Ovary (tissue), 10 donors: ENCODE measurements at places on chromosomes 6 and 20. TPM values are rescaled to one million over a fixed set of nuclear protein-coding genes. Genes with fewer than 3 reads are reported as not detected.

Gene TAGAP
- 0.58 TPM for total RNA-seq

Gene MLIP
- 1.2 TPM for total RNA-seq

- no peak for DNase-seq
These were observed 39.7 kb upstream of the ATXN1 start for GRCh38 chr6:16800942-16801341.

GRCh38 chr6:110053395-110054240 lies 75.5 kb downstream of the GPR6 start:
- DNase-seq: no peak

DNA sequence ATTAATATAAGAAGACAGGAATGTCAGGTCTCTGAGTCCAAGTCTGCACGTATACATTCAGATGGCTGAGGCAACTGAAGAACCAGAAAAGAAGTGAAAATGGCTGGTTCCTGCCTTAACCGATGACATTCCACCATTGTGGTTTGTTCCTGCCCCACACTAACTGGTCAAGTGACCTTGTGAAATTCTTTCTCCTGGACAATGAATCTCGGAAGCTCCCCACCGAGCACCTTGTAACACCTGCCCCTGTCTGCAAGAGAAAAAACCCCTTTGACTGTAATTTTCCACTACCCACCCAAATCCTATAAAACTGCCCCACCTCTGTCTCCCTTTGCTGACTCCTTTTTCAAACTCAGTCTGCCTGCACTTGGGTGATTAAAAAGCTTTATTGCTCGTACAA lies 140.4 kb downstream of the SYNE1 start:
- DNase-seq: no peak
